CD4-positive, alpha-beta T cell treated with Interleukin-4 for 4 hours (primary cell): ENCODE measurements at places on chromosomes 4 and X.
A peak's percentile ranks its signal among the peaks of the same experiment; 100 is the strongest.

GRCh38 chr4:149638073-149638472 lies 177.6 kb downstream of the IQCM start:
- DNase-seq, result no peak

- DNase-seq, result no peak
These were observed 274.3 kb upstream of the TACR3 start for GRCh38 chr4:103994059-103994458.

DNA sequence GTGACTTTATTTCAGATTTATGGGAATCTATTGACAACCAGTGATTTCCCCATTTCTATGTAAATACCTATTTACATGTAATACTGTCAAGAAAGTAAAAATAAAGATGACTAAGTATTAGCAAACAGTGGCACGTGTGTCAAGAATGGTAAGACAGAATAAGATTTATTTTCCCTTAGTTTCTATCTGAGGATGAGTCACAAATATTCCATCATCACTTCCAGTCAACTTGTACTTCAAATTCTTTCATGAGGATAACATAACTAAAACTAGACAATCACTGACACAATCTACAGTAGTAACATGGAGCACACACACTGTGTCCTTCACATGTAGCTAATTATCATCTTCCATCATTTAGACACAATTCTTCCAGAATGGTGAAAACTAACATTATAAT lies 625.3 kb upstream of the PCDH7 start:
- no peak for DNase-seq

- no peak for DNase-seq
These were observed 16.7 kb downstream of the ARSJ start for GRCh38 chr4:113962719-113963265.

DNA sequence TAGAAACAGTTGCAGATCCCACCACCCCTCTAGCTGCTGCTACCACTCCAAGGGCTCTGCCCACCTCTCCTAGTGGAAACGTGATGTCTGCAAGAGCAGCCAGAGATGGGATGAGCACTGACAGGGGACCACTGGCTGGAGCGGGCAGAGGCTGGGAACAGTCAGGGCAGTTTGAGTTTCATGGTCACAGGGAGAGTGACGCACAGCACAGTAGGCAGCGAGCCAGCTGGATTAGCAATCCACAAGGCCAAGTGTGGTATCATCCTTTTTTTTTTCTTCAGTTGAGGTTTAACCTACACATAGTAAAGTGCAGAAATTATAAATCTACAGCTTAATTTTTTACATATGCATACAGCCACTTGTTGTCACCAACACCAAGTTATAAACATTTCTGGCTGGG lies 6.4 kb upstream of the SCML2 start:
- DNase-seq, result no peak

GRCh38 chr4:33064238-33064637 lies 2344.1 kb downstream of the PCDH7 start:
- no peak for DNase-seq

DNA sequence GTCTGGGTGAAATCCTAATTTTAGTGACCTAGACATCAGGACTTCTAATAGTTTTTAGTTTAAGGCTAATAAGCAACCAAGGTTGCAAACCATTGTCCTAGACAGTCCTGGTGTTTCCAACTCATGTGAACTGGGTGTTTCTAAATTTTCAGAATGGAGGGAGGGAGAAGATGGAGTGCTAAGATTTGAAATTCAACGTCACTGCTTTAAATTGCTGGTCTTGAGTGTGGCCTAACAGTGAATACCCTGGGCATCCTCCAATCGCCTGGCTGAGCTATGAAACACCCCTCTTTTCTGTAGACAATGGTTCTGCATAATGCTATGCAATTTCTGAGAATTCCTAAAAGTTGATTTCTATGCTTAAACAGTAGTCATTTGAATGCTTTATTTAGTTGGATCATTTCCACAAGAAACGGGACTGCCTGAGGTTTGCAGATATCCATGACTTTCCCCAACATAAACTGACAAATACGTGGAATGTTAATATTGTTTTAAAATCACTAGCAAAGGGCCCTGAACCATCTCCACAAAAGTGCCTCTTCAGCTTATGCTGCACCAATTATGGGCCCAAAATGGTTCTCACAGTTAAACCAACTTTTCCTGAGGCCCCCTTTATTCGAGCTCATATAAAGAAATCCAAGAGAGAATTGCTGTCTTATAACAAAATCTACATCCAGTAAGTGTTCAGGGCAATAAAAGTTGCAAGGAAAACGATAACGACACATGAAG lies 1.1 kb downstream of the FBXL5 start:
- DNase-seq, result no peak

GRCh38 chr4:120995266-120996010 lies 72.9 kb upstream of the PRDM5 start:
- no peak for DNase-seq

DNA sequence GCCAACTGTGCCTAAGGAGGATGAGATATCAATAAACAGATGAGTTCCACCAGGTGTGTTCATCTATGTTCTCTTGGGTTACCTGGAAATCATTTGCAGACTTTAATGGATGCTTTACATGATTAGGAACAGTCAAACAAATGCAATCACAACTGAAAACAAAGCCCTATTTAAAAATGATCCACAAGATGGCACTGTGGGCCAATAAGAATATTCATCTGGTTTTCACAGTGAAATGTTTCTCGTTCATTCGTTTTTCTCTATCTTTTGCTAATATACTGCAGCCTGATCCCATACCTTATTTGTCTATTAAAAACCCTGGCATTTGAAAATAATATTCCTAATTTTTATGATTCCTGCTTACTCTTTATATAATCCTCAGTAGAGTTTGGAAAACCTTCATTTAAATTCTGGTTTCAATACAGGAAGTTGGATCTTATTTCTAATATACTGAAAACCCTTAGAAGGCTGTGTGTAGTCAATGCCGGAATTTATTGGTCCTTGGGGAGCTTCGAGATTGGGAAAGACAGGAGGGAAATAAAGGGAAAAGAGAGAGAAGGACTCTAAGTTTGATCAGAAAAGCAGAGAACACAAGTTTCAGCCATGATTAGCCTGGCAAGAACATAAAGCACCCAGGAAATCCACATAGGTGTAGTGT lies 63.8 kb upstream of the TAPT1 start:
- peak; percentile 34 for DNase-seq

DNA sequence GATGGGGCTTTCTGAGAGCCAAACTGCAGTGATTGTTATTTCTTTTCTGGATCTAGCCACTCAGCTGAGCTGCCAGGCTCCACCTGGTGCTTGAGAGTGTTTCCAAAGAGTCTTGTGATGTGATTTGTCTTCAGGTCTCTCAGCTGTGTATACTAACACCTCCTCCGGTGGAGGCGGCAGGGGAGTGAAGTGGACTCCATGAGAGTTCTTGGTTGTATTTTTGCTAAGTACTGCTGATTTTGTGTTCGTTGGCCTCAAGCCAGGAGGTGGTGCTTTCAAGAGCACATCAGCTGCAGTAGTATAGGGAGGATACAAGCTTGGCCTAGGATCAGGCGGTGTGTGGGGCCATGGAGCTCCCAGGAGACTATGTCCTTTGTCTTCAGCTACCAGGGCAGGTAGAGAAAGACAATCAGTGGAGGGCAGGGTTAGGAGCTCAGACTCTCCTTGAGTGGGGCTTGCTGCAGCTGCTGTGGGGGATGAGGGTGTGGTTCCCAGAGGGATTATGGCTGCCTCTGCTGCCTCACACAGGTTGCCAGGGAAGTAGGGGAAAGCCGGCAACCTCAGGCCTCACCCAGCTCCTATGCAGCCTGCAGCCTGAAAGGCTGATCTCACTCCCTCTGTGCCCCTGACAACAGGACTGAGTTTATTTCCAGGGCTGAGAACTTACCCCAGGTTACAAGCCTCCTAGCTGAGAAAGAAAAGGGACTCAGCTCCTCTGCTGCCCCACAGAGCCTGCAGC lies 62.4 kb downstream of the NPFFR2 start:
- no peak for DNase-seq

- no peak for DNase-seq
These were observed 21.6 kb downstream of the GUCY1A1 start for GRCh38 chr4:155688211-155688610.

DNA sequence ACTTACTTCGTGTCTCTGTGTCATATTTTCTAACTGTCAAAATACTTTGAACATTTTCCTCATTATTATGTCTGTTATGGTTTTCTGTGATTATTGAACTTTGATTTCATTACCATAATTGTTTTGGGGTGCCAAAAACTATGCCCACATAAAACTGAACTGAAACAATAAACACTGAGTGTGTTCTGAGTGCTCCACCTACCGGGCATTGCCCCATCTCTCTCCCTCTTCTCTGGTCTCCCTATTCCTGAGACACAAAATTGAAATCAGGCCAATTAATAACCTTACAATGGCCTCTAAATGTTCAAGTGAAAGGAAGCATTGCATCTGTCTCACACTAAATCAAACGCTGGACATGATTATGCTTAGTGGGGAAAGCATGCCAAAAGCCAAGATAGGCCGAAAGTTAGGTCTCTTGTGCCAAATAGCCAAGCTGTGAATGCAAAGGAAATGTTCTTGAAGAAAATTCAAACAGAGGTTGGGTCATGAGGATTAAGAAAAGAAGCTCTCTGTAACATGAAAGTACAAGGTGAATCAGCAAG lies 972.3 kb downstream of the PCDH7 start:
- DNase-seq, result no peak

- no peak for DNase-seq
These were observed 105.5 kb upstream of the DDIT4L start for GRCh38 chr4:100295792-100296191.

GRCh38 chr4:180925805-180926204 lies 1317.4 kb upstream of the TENM3 start:
- DNase-seq, result no peak

GRCh38 chrX:131840799-131841495 lies 182.2 kb upstream of the STK26 start:
- DNase-seq, result no peak

DNA sequence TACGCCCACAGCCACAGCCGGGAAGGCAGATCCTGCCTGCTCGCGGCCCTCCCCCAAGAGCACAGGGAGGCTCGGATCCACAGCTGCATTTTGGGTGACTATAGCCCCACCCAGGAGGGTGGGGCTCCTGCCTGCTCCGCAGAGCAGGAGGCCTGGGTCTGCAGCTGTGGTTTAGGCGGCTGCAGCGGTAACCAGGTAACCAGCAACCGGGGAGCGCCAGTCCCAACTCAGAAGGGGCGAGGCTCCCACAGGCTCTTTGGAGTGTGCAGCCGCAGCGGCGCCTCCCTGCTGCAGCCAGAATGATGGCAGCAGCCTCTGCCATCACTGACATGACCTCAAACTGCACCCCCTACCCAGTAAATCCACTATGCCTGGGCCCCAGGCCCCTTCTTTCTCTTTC lies 148.0 kb upstream of the F9 start:
- DNase-seq, result no peak

DNA sequence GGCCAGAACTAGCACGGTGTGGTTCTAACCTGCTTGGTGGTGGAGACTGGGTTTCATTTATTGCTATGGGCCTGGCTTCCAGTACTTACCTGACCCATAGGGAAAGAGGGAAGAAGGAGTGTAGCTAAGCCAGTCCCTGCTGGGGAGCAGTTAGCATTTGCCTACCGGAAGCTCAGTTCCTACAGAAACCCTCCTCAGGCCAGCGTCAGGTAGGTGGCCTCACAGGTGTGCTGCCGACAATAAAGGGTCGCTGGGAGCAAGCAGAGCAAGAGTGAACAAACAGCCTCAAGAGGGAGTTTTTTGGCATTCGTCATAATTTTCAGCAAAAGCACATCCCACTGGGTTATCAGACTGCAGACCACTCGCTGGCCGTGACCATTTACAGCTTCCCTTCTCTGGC lies 740.6 kb upstream of the TENM3 start:
- DNase-seq, result no peak

DNA sequence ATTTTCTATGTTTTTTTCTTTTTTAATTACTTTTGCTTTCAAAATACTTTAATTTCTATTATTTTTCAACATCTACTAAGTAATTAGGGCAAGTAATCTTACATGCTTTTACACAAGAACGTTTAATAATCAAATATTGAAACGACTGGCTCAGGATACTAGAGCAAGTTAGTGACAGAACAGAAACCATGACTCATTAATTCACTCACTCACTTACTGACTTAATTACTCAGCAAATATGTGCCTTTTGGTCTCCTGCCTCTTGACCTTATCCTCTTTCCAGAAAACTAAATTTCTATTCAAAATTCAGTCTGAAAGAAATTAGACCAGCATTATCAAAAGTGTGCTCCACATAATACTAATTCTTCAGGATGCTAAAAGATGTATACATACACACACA lies 314.9 kb upstream of the TEX13C start:
- DNase-seq, result no peak

DNA sequence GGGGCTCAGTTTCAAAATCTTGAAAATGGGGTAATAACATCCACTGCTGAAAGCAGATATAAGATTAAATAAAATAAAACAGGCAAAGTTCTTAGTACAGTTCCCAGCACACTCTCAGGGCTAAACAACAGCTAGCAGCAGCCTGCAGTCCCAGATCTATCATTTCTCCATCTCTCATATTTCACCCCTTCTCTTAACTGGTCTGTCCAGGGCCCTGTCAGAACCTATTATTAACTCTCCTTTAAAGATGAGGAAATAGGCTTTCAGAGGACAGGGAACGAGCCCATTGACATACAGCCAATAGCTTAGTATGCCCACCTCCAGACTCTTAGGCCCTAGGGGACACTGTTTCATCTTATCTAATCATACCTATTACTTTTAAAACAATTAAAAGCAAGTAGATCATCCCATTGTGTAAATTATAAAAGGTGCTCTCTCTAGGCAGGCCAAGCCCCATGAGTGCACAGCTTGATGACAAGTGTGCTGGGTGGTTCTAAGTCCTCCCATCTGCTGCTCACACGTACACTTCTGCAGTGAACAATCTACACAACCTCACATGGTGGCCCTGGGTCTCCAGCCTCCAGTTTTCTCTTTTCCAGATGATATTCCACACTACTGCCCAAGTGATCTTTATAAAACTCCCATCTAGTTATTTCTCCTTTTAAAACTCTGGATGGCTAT lies 119.0 kb downstream of the APBB2 start:
- DNase-seq, result no peak

GRCh38 chr4:31908261-31908660 lies 1188.1 kb downstream of the PCDH7 start:
- DNase-seq, result no peak

GRCh38 chrX:150282953-150283352 lies 80.2 kb upstream of the MAMLD1 start:
- DNase-seq, result no peak

DNA sequence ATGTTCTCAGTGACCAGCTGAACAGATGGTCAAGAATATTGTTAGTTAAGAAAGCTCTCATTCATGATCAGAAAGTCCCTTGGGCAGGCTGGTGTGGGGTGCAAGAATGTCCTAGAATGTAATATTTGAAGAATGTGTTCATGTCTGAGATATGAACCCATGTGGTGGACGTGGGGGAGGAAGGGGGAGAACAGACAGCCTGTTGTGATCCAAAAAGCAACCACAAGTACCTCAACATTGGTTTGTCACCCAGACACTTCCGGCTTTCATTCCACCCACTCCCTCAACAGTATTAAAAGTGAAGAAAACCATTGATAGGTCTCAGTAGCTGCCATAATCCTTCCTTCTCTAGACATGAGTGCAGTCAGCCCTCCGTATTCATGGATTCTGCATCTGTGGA lies 82.2 kb downstream of the MAML3 start:
- DNase-seq, result peak; percentile 64
